ENCODE measurements at places on chromosomes 1 and 21. TPM values are rescaled to one million over a fixed set of nuclear protein-coding genes. Genes with fewer than 3 reads are reported as not detected.

DNA sequence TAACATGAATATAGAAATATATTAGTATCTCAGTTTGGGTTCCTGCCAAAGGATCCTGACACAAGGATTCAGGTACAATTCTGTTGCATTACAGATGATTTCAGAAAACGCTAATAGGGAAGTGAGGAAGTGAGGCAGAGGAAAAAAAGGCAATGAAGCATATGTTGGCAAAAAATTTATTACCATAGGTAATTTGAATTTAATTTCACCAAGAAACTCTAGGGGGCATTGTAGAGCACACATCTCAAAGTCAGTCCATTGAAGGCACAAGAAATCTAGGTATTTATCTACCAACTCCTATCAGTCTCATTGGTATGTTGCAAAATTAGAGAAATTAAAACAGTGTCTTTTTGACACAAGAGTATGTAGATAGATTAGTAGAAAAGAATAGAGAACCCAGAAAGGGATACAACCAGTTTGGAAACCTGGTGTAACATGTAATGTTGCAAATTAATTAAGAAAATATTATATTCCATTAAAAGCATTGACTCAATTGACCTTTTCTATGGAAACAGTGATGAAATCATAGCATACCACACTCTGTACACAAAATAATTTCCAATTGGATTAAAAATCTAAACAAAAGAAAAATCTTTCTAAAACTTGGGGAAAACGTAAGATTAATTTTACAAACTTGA is 104.9 kb upstream of the SNX7 start:
- no peak for DNase-seq

GRCh38 chr1:20578062-20578461 is 10.8 kb upstream of the CDA start:
- DNase-seq: no peak

DNA sequence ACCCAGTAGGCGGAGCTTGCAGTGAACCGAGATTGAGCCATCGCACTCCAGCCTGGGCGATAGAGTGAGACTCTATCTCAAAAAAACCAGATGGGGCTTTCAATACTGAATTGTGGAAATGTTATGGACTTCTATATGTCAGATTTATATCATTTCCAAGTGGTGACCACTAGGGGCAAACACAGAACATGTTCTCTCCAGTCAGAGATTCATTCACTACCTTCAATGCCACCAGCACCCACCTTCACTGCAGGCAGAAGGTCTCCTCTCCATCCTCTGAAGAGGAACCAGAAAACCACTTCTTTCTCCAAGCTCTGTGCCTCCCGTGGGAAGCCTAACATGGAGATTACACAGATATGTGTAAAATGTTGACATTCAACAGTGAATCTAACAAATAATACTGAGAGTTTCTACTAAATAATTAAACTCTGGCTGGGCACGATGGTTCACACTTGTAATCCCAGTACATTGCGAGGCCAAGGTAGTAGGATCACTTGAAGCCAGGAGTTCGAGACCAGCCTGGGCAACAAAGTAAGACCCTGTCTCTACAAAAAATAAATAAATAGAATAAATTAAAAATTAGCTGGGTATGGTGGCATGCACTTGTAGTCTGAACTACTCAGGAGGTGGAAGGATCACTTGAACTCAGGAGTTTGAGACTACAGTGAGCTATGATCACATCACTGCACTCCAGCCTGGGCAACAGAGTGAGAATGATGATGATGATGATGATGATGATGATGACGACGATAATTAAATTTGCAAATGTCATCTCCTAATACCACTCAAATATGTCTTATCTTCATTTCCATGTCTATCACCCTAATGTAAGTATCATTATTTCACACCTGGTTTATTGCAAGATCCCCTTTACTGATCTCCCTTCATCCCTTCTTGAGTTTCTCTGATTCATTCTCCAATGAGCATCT is 151.1 kb downstream of the ZNF281 start:
- DNase-seq: no peak

- no peak for DNase-seq
These were observed 283.0 kb downstream of the LRRIQ3 start for GRCh38 chr1:73914951-73915350.

- no peak for DNase-seq
These were observed 22.2 kb downstream of the KCNN3 start for GRCh38 chr1:154847891-154848290.

- no peak for DNase-seq
These were observed 562.1 kb downstream of the NPHP4 start for GRCh38 chr1:5430136-5430535.

GRCh38 chr21:20997636-20998455 is at the start of gene NCAM2:
NCAM2 (plus strand) TSS chr21:20998409.
- peak; percentile 80 for DNase-seq

GRCh38 chr1:51734896-51735745 is 118.2 kb downstream of the OSBPL9 start:
- DNase-seq: no peak

GRCh38 chr1:184910691-184911091 is 63.6 kb downstream of the NIBAN1 start:
- no peak for DNase-seq

The KRTCAP2 gene
- total RNA-seq: 161 TPM

The MCOLN2 gene
- total RNA-seq: 1.4 TPM

The TFF2 gene
- total RNA-seq: not detected

All from astrocyte (in vitro differentiated cells and primary cell).